ENCODE measurements at places on chromosomes 6 and 20.

DNA sequence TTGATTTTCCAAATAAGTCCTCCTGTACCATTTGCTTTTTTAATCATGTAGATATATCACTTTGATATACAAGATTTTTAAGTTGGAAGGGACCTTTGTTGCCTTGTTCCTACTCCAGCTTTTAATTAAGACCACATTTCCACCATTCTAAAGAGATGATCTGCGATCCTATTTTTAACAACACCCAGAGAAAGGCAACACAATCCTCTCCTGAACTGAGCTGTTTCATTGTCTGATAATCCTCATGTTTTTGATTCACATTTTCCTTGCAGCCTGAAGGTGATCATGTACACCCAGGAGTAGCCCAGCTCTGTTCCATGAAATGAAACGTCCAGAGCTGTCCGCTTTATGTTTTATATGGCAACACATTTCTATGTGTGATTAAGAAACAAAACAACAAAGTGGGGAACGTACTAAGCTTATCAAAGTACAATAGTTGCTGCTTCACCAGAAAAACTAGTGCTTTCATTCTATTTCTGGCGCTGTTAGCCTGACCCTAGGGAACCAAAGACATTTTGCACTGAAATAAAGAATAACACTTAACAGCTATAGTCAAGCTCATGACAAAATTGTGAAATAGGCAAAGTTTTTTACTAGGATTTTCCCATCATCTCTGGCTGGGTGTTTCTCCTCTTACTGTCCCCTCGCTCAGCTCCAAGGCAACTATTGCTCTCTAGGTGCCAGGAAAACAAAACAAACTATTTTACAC lies 22.6 kb upstream of the TRAF3IP2 start:
- DNase-seq: no peak

DNA sequence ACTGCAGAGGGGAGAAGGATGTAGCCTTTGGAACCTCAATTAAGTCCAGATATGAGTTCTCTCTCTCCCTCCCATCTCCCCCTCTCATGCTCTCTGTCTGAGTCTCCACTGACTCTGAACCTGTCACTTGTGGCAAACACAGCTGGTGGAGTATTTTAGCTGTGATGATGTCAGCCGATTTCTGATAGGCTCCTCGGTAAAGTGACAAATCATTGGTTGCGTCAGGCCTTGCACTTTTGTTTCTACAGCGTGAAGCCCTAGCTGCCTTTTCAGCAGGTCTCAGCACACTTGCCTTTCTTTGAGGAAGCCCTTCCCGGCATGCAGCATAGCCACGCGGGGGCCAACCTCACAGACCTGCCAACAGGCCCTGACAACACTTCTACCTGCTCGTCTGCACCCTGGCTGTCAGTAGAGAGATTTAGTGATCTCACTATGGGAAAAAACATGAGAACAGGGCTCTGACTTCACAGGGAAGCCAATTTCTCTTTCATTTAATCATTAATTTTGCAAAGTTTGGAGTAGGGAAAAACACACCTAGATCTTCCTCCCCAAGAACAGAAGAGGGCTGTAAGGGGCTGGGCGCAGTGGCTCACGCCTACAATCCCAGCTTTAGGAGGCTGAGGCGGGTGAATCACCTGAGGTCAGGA lies 84.4 kb downstream of the GMPR start:
- DNase-seq: no peak

DNA sequence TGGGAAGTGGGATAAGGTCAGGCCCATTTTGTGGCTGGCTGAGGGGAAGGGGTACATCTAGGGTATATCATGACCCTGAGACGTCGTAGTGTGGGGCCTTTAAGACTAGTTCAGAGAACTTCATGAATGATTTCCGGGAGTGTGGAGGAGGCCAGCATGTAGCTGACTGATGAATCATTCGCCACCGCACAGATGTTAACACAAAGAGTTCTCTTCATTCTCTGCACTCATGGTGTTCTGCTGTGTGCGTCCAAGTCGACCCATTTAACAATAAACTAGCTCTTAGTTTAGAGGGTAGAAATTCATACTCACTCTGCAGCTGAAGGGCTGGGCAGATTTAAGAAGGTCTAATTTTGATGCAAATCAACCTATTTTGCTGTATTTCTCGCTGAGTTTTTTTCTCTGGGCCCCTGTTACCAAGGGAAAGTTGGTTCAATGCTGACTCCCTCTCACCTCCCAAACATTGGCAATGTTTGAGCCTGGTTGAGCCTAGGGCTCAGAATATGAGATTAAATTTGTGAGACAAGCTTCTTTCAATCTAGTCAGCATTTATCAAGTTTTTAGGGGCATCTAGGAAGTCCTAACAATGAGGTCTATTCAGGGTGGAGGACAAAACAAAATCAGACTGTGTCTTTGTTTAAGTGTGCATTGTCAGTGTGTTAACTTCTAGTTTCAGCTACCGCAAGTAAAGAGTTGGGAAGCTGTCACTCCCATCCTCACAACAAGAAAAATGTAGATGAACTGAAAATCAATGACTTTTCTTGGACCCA lies 106.8 kb upstream of the CBLN4 start:
- no peak for DNase-seq

DNA sequence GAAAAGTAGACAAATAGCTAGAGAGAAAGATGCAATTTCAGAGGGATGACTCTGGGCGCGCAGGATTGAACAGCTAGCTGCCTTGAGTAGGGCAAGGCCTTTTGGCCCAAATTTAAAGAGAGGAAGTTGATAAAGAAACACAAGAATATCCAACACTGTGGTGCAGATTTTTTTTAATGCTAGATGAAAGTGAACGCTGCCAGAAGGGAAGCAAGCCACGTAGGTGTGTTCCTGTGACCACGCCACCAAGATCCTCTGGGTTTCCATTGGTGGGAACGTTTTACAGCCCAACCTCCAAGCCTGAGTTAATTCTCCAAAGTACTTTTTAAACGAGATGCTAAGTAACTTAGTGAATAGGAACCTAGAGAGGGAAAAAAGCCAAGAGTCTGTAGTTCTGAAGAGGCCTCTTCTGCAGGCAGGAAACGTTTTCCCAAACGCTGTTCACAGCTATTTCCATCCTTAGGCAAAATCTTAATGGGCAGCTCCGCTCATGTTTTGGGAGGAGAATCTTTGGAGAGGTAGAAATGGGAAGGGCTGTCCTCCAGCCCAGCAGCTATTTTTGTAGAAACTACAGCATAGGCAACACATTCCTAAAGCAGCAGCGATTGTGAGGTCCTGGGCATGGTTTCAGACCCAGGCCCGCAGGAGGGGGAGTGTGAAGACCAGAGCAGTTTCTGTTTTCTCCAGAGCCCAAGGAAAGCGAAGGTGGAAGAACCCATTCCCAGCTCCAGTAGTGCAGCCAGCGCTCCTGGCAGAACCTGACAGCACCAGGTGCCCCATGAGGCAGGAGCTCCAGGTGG lies 8.2 kb downstream of the LY86 start:
- DNase-seq: no peak

DNA sequence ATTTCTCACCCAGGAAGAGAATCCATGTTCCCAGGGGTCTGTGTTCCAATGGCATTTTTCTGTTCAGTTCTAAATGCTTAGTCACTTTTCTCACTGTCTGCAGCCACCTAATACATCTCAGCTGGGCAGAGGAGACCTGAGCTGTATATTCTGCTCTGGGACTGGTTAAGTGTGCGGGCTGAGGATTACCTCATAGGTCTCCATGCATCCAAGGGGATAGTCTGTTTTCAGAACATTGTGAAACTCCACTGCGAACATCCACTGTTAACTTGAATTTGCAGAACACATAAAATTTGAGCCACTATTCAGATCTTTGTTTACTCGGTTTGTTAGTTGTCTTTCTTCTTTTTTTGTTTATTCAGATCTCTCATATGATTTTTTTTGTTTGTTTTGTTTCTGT lies 947.1 kb downstream of the TFAP2A start:
- no peak for DNase-seq

DNA sequence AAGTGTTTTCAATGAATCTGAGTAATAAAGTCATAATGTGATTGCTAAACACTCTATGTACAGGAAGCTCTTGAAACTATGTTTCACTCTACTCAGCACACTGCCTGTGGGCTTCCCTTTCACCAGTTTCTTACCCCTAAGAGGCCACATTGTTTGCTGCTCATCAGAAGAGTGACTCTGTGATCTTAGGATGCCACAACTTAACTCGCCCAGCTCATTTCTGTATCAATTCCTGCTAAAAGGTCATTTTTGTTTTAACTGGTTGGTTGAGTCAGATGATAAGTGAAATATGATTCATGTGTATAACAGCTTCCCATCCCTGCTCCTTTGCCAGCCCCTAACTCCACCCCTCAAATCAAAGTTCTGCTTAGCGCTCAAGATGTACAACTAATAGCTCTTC lies 9.8 kb upstream of the NDUFAF4 start:
- DNase-seq: no peak

Data from omental fat pad (tissue), 4 donors.